ENCODE measurements at places on chromosomes 11 and 22.

GRCh38 chr11:125167954-125168835, 3.6 kb downstream of the PKNOX2 start:
- DNase-seq = no peak

GRCh38 chr22:25069758-25070481, 117.4 kb downstream of the KIAA1671 start:
- peak; percentile 15 for DNase-seq

DNA sequence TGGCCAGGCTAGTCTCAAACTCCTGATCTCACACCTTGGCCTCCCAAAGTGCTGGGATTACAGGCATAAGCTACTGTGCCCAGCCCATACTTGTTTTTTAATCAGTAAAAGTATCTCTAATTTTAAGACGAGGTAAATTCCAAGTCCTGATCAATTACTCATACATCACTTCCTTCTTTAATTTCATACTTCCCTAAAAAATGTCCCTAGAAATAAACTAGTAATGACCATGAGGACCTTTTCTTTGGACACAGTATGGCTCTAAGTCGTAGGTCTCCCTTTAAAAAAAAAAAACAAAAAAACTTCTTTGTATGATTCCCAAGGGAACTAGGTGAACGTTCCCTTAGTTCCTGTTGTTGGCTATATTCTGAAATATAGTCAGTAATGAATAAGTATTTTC, 29.8 kb downstream of the NUP98 start:
- no peak for DNase-seq

DNA sequence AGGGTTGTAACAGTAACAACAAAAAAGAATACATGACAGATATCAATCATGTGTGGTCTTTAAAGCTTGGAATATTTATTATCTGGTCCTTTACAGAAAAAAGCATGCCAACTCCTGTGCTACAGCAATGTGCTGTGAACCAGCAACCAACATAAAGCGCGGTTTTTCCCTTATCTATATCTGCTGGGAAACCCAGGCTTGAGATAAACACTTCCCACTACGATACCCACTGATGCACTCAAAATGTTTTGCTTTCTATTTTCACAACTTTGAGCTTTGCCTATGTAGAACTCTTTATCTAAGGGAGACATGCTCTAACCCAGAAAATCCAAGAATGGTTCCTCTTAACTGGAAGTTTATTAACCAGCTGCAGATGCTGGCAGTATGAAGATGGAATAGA, 19.0 kb downstream of the ZBED5 start:
- no peak for DNase-seq

DNA sequence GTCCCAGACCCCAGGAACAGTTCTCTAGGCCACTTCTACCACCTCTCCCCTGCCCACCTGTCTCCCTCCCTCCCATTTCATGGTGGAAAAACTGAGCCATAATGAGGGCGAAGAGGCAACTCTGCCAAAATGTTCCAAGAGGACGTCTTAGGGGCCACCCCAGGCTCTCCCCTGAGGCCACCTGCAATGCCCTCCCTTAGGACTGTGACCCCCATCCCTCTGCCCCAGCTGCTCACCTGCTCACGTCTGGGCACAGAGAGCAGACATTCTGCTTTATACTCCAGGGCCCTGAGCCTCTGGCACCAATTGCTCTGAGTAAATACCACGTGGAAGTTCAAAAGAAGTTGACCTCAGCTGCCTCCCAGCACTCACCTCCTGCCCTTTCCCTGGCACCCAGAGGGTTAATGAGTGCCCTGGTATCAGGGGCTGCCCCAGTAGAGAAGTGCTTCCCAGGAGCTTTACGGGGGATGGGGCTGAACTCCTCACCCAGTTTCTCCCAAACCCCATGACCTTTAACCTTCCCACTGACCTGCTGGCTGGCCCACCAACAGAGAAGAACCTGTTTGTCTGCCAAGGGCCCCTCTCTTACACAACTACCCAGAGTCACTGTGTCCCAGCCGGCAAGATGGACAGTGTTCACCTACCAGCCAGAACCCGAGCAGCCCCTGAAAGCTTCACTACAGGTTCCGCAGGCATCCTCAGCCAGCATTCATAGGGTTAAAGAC, 627 bp upstream of the APOA5 start:
- DNase-seq = no peak

DNA sequence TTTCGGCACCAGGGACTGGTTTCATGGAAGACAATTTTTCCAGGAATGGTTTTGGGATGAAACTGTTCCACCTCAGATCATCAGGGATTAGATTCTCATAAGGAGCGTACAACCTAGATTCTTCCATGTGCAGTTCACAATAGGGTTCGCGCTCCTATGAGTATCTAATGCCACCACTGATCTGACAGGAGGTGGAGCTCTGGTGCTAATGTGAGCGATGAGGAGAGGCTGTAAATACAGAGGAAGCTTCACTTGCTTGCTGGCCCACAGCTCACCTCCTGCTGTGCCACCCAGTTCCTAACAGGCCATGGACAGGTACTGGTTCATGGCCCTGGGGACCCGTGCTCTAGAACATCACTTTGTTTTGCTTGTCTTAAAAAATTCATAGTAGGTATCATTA, 41.8 kb upstream of the AMPD3 start:
- peak; percentile 34 for DNase-seq

DNA sequence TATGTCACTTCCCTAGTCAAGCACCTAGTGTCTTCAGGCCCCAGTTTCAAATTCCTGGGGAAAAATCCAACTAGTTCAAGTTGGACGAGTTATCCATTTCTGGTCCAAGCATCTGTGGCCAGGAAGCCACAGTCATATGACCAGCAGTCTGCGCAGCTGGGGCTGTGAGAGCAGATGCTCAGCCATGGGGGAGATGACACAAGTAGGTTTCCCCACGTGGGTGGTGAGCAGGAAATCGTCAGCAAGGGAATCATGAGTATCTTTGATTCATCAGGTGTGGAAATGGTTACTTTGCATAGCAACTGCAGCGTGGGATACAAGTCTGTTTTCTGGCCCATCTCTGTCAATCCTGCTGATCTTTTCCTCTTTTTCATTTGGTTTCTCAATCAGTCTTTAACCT, 185.3 kb downstream of the C11orf91 start:
- no peak for DNase-seq

Measured in activated CD4-positive, alpha-beta T cell treated with anti-CD3 and anti-CD28 coated beads, Interleukin-2, amount 50 U/mL, for 1 hour (primary cell).